ENCODE measurements at places on chromosomes 3 and 15.

GRCh38 chr3:195119461-195120266, 151.3 kb downstream of the XXYLT1 start:
- no peak for DNase-seq

GRCh38 chr3:151074256-151074655, 11.2 kb upstream of the MED12L start:
- DNase-seq: no peak

- no peak for DNase-seq
Measured at GRCh38 chr3:24086206-24086605, 141.1 kb downstream of the NR1D2 start.

- no peak for DNase-seq
Measured at GRCh38 chr15:70264014-70264582, 166.4 kb upstream of the TLE3 start.

GRCh38 chr15:47756872-47757271, 39.6 kb downstream of the SEMA6D start:
- DNase-seq: no peak

GRCh38 chr3:126357295-126358037, at the start of gene KLF15:
Gene KLF15, minus strand, starts transcription at chr3:126357408. Its CDS starts 4,486 bp downstream, at chr3:126352922.
- DNase-seq: peak; percentile 93

GRCh38 chr3:55471522-55472280, 15.4 kb downstream of the WNT5A start:
- DNase-seq: no peak

DNA sequence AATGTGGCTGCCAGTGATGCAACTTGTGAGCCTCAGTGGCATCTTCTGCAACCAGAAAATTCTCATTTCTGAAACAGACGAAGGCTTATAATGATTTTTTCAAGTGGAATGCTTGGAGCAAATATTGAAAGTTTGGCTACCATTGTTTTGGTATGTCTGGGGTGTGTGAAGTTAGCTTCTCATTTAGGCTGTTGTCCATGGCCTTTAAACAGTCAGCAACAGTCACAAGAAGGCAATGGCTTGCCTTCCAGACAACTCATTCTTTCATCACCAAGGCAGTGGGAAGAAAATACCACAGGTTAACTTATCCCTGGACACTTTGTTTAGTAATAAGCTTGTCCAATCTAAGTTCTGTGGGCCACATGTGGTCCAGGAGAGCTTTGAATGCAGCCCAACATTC, 4.7 kb upstream of the BNC1 start:
- no peak for DNase-seq

GRCh38 chr15:60971732-60972131, 257.4 kb downstream of the RORA start:
- no peak for DNase-seq

- DNase-seq: no peak
Measured at GRCh38 chr3:183217548-183218332, 35.3 kb upstream of the B3GNT5 start.

- no peak for DNase-seq
Measured at GRCh38 chr3:123296261-123296660, 94.5 kb downstream of the SEC22A start.

- DNase-seq: no peak
Measured at GRCh38 chr15:36479200-36479896, 100.1 kb upstream of the CDIN1 start.

DNA sequence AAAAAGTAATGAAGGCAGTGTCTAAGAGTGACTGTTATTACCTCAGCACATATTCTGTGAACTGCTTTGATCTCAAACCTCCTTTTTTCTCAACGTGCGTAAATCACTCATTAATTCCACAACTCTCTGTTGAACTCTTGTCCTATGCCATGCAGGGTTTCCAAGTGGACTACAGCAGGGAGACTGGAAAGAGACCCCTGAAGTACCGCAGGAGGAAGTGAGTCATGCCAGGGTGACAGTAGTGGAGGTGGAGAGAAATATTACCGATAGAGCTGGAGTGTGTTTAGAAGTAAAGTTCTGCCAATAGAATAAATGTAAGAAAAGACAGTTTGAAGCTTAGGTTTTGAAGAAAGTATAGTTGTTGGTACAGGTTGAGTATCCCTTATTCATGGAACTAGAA, 908.9 kb downstream of the ROBO1 start:
- DNase-seq: no peak

DNA sequence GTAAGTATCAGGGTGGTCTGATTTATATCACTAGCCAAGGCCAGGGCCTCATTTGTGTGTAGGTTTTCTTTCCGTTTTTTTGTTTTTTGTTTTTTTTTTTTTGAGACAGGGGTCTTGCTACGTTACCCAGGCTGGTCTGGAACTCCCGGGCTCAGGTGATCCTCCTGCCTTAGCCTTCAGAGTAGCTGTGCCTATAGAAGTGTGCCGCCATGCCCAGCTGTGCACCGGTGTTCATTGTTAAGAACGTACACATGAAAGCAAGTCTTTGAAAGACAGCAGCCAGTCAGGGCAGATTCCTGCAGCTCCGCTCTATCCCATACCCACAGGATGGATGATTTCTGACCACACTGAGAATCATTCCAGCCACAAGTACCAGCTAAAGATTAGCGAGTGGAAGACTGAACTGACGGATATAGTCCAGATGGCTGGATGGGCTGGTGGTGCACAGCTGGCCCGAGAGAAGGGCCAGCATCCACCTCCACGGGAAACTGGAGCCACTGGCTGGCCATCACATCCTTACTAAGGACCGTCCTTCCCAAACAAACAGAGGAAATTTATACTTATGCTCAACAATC, 95.4 kb downstream of the PCSK6 start:
- DNase-seq: no peak

GRCh38 chr3:44988073-44988472, 12.0 kb downstream of the EXOSC7 start:
- no peak for DNase-seq

- no peak for DNase-seq
Measured at GRCh38 chr3:177622520-177622919, 425.2 kb upstream of the TBL1XR1 start.

DNA sequence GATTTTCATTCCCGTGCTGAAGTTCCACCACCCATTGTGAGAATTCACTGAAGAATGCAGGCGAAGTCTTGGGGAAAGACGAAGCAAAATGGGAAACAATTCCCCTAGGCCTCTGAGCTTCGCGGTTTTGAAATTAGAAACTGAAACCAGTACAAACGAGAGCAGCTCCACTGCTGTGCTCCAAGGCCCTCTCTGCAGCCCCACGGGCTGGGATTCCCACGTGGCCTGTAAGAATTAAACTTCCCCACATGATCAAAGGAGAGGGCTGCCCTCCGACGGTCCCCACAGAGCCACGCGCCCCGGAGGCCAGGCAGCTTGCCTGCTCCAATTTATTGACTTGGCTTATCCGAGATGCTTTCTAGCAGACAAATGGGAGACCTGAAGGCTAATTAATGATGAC, 144.0 kb downstream of the GREM1 start:
- DNase-seq: peak; percentile 14

DNA sequence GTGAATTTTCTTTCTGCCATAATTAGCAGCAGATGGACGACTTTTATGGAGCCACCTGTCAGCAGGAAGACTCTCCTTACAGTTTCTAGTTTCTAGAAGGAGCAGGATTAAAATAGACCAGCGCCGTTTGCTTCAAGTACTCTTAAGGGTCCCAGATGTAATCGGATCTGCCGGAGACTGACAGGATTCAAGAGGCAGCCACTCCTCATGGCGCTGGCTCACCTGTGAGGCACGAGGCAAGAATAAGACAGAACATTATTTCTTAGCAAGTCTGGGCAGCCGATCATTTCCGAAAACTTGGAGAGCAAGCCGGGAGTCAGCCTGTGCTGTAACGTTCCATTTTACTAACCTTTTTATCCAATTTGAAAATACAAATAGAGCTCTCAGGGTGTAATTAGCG, 410.4 kb upstream of the RORA start:
- DNase-seq: no peak

DNA sequence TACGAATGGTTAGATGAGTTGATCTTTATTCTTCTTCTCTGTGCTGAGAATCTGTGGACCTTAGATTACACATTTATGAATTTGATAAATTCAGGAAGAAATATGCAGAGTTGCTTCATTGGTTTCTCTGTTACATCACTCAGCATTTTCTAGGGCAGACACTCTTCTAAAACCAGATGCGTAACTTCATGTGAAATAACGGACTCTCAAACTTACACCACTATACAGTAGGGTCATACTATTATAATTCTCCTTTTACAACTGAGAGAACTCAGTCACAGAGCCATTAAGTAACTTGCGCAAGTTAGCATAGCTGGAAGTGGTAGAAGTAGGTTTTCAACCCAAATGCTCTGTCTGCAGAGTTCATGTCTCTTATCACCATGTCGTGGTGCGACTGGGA, 5.7 kb downstream of the TMEM207 start:
- DNase-seq: no peak

GRCh38 chr3:16337856-16338540, 73.0 kb downstream of the OXNAD1 start:
- DNase-seq: peak; percentile 38

DNA sequence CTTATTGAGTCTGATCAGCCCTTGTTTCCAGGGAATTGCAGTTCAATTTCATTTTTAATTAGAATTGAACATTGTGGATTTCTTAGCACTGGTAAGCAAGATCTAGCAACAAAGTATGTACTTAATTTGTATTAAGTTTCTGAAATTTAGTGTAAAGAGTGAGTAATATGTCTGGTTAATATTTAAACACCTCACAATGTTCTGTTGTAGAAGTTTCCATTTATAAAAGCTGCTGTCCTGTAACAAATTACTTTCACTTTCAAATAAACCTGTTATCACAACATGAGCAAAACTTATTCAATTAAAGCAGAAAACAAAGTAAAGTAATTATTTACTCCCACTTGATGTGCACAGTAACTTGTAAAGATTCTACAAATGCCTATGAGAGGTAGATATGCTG, 448.5 kb downstream of the NAALADL2 start:
- DNase-seq: no peak

- no peak for DNase-seq
Measured at GRCh38 chr15:72604794-72605193, 49.7 kb upstream of the GOLGA6B start.

DNA sequence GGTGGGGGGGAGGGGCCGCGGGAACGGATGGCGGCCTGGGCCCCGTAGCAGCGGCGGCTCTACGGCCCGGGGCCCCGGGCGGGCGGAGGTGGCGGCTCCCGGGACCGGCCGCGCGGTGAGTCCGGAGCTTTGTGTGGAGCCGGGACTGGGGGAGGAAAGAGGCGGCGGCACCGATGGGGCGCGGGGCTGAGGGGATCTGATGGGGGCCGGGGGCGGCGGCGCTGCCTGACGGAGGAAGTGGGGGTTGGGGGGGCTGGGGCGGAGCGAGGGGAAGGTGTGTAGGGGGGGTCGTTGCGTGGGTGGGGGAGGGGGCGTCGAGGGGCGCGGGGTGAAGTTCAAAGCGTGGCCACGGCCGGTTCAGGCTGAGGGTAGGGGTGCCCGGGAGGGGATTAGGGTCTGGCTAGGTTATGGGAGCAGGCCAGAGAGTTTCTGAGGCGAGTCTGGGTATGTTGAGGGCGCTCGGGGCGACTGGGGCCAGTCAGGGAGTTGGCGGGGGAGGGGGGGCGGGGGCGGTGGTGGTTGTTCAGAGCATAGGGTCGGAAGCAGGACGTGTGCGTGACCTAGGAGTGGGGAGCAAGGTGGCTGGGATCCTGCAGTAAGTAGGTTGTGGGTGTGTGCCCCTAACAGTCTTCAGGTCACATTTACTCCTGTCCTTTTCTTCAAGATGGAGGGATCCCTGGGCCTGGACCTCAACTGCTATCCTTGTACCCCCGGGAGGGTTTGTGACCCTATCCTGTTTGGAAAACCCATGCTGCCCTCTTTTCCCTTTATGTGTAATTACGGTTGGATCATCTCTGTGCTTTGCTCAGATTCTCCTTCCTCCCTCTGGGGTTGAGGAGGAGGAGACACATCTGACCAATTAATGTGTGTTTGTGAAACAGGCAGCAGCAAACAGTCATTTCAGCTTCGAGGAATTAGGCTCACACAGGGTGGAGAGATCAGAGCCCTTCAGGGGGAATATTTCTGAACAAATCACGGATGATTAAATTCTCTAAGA, 644 bp downstream of the ZNF609 start:
- DNase-seq: peak; percentile 48

GRCh38 chr3:63768888-63769287, 50.2 kb upstream of the C3orf49 start:
- DNase-seq: no peak

GRCh38 chr3:177598097-177598833, 401.0 kb upstream of the TBL1XR1 start:
- DNase-seq: no peak

DNA sequence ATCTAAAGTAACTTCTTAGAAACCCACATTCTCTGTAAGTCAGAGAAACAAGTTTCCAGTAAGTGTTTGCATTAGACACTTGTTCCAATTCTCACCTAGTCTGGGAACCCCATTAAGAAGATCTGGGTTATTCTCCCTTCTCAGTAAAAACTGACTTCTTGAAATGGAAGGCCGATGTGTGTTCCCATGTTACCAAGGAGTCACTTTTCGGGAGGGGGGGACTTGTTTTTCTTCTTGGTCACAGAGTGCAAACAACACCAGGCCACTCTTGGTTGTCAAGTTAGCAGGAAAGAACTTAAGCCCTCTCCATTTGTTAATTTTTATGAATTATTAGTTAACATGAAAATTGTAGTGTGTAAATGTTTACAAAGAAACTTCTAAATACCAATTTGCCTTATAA, 55.6 kb downstream of the ITPR1 start:
- DNase-seq: no peak

DNA sequence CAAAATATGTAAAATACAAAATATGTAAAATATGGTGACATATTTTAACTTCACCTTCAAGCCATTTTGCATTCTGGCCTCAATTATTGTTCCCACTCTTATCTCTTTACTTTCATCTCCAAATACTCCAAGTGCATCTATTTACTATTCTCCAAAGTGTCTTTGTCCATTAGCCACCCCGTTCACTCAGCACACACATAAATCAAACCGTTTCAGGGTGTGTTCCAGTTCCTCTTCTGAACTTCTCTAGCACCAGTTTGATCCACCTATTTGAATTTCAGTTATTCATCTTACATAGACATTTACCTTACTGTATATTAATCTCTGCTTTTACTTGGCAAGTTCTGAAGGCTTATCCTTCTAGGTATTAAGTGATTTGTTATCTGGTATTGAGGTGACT, 45.1 kb downstream of the SGO1 start:
- DNase-seq: no peak

GRCh38 chr3:59432665-59433064, 382.8 kb upstream of the CFAP20DC start:
- no peak for DNase-seq

DNA sequence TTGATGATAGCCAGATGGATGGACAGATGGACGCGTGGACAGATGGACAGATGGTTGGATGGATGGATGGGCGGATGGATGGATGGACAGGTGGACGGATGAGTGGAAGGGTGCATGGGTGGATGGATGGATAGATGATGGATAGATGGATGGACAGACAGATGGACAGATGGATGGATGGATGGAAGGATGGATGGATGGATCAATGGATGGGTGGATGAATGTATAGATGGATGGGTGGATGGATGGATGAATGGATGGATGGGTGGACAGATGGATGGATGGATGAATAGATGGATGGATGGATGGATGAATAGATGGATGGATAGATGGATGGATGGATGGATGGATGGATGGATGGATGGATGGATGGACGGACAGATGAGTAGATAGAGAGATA, 40.9 kb downstream of the GABRB3 start:
- no peak for DNase-seq

Measured in GM12892 (cell line).